NCI-H2171 treated with DMSO at 0.1 percent for 48 hours (cell line): ENCODE measurements at places on chromosomes 5 and 9.

DNA sequence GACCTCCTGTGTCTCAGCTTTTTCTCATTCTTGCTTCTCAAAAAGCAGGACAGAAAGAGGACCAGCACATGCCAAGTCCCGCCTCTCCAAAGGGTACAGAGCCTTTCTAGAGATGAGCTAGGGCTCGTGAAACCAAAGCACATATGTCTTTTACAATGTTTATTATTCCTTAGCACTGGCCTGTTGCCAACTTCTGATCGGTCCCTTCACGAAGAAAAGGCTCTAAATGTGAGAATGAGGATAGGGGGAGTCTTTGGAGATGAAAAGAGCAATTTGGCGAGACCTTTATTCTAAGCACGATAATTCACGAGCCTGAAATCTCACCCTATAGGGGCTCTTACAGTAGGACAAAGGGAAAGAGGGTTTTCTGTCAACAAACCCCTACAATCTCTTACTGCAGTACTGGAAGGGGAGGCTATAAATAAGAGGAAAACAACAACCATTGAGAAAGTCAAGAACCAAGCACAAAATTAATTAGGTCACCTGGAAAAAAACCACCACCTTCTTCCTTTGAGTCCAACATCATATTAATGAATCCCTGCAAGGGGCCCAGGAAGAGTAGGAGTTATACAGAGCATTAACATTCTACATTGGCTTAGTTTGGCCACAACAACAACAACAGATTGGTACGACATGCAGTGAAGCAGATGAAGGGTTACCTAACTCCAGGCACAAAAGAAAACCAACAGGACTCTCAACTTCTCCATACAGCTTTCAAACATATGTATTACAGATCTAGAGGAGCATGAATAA, 309.5 kb downstream of the PDE4D start:
- no peak for DNase-seq

DNA sequence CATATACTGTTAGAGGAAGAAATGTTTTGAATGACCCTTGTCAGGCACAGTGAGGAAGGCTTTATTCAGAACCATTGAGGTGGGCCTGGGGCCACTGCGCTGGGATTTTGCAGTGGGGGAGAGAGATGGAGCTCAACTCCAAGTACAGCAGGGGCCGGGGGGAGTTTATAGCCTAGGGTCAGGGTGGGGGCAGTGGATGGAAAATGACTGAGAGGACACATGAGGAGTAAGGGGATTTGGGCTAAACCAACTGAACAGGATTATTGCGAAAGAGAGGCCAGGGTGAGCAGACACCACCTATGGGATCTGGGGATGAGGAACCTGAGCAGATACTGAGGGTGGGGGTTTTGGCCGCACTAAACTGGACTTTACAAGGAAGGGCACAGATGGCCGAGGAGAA, 6.3 kb downstream of the CEP72 start:
- no peak for DNase-seq

GRCh38 chr9:128106940-128107467, 20.5 kb downstream of the PTGES2 start:
- no peak for DNase-seq

DNA sequence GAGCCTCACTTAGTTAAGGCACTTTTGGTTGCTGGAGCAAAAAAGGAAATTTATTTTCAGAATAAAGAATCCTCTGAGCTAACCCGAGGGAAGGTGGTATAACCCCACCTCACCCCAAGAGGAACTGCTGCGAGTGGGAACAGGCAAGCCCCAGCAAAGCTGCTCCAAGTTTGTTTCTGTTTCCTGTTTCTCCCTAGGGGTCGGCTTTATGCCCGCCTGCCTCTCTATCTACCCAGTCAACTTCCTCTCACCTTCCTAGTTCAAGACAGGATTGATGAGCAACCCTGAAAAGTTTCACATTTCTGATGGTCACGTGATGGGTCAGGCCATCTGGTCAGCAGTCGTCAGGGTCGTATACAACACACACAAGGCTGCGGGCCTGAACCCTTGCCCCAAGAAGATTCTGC, 31.1 kb downstream of the TRIO start:
- peak; percentile 70 for DNase-seq

DNA sequence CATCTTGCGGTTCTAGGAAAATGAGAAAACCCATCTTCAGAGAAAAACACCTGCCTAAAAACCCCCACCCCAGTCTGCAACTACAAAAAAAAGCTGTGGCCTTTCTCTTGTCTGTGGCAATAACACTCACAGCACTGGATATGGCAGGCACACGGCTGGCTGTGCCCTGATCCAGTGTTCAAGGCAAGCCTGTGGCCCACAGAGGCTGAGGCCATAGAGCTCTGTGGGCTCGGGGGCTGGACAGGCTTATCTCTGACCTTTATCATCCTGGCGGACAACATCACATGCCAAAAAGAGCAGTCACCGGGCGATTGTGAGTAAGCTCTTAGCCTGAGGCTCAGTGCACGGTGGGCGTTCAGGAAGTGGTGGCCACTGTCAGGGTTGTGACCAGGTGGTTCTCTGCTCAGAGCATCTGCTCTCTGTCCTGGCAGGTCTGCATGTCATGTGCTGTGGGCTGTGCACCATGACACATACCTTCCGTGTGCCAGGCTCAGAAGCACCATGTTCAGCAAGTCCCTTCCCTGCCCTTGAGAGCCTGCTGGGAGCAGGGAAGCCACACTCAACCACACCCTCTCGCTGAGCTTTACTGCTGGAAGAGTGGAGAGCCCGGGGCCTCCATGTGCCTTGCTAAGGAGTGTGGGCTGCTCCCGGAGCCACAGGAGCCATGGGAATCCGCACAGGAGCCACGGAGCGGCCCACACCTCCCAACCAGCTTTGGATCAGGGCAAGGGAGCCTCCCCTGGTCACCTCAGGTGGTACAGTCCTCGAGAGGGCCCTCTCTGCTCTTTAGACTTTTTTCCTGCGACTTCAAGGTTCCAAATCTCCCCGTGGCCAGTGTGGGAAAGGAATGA, 34.6 kb upstream of the WDR38 start:
- DNase-seq, result peak; percentile 28

DNA sequence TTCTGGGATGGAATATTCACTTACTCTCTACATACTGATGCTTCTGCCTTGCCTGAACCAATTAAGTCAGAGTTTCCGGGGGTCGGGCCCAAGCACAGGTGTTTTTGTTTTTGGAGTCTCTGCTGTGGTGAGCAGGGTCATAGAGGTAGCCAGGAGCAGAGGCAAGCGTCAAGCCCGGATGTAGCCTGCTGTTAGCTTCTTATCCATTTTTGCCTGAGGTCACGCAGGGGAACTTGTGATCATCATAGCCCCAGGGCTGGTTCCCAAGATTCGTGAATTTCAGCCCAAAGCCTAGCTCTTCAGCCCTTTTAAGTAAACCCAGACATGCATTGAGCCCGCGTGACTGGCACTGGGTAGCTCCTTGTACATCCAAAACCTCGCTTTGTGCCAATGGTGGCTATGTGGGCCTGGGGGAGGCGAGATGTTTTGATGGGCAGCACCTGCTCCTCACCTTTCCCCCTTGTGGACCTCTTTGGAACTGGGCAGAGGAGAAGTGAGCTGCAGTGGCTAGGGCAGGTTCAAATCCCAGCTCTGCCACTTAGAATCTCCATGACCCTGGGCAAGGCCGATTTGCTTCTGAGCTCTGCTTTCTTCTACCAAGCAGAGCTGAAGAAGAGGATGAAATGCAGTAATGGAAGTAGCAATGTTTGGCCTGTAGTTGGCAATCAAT, 33.7 kb downstream of the FGF18 start:
- no peak for DNase-seq

- DNase-seq, result no peak
Observed at GRCh38 chr5:118022062-118022461, 966.3 kb downstream of the DTWD2 start.

- DNase-seq, result no peak
Observed at GRCh38 chr9:18184401-18184800, 289.6 kb upstream of the ADAMTSL1 start.

DNA sequence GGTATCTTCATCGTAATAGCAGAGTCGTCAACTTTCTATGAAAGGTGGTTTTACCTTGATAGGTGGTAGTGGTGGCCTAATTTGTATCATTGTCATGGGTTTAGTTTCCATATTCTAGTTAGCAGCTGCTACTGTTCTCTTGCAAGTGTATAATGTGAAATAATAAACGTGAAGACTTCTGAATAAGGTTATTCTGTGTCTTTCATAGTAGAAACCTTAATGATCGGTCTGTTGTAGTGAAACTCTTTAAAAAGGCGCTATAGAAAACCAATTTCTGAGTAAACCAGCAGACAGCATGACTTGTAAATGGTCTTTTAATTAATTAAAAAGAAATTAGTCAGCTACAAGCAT, 1.6 kb downstream of the SET start:
- DNase-seq, result no peak

GRCh38 chr5:153972240-153972639, 66.5 kb downstream of the FAM114A2 start:
- DNase-seq, result no peak

- no peak for DNase-seq
Observed at GRCh38 chr5:141521244-141521781, 32.4 kb downstream of the PCDHGC5 start.

GRCh38 chr9:4243113-4243512, 56.8 kb downstream of the GLIS3 start:
- no peak for DNase-seq

GRCh38 chr9:86099701-86100364, 475 bp upstream of the GOLM1 start:
- no peak for DNase-seq

- DNase-seq, result no peak
Observed at GRCh38 chr5:37710965-37711364, 128.9 kb downstream of the GDNF start.

GRCh38 chr5:138952962-138953361, 77.8 kb upstream of the LRRTM2 start:
- DNase-seq, result no peak

DNA sequence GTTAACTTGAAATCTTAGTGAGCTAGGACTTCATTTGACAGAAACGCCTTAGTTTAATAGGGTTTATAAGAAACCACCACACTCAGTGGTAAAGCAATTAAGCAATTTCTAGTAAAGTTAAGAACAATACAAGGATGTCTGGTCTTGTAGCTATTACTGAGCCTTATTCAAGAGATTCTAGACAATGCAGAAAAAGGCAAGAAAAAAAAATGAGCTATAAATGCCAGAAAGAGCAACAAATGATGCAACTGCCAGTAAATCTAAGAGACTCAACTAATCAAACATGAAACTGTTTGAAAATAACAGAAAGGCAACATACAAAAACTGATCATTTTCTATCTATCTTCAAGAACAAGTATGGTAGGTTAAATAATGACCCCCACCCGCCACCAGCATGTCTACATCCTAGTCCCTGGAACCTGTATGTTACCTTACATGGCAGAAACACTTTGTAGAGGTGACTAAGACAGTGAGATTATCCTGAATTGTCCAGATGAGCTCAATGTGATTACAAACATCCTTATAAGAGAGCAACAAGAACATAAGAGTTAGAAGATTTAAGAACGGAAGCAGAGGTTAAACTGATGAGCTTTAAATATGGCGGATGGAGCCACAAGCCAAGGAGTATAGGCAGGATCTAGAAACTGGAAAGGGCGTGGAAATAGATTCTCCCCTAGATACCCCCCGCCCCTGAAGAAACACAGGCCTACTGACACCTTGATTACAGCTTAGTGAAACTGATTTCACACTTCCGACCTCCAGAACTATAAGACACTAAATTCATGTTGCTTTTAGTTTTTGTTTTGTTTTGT, 93.0 kb downstream of the SUSD1 start:
- no peak for DNase-seq

DNA sequence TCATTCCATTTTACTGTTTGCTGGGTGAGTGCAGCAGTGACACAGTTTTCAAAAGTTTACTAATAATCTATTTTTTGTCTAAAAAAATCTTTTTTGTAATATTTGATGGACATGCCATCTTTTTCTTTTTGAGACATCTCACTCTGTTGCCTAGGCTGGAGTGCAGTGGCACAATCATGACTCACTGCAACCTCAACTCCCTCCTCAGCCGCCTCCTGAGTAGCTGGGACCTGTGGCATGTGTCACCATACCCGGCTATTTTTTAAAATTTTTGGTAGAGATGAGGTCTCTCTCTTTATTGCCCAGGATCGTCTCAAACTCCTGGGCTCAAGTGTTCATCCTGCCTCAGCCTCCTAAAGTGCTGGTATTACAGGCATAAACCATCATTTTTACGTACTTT, 86.0 kb downstream of the KDM4C start:
- no peak for DNase-seq

- DNase-seq, result no peak
Observed at GRCh38 chr5:474840-475661, 32.1 kb downstream of the EXOC3 start.

- DNase-seq, result no peak
Observed at GRCh38 chr9:7315746-7316145, 483.8 kb downstream of the DMAC1 start.

DNA sequence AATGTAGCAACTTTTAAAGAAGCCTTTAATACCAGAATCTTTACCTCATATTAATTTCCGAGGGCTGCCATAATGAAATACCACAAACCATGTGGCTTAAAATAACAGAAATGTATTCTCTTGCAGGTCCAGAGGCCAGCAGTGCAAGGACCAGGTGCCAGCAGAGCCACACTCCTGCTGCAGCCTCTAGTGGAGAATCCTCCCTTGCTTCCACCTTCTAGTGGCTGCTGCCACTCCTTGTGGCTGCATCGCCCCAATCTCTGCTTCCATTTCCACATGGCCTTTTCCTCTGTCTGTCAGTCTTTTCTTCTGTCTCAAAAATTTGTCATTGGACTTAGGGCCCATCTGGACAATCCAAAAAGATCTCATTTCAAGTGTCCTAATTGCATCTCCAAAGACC, 401.5 kb downstream of the EFNA5 start:
- DNase-seq, result no peak

DNA sequence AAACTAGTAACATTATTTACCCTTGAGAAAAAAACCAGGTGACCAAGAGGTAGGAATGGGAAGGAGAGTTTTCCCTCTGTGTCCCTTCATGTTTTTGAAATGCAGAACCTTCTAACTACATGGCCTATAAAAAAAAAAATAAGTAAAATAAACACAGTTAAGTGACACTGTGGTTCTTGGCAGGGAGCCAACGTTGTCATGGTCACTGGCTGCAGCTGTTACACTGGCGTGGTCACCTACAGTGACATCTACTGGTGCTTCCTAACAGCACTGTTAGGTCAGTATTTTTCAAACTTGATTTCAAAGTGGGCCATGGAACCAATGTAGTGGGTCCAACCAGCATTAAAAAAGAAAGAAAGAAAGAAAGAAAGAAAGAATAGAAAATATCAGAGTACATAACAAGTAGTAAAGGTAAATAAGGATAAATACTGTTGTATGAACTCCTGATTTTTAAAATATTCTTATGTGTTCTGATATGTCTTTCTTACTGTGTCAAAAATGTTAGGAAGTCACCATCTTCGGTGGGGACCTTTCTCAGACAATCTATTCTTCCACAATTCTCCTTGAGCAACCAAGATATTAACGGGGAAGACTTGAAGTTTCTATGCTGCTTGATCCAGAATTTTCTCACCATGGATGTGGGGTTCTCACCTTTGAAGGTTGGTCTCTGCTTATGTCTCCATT, 59.1 kb upstream of the PJA2 start:
- peak; percentile 74 for DNase-seq
